ENCODE measurements at places on chromosomes 12 and 14.
A peak's percentile ranks its signal among the peaks of the same experiment; 100 is the strongest.

DNA sequence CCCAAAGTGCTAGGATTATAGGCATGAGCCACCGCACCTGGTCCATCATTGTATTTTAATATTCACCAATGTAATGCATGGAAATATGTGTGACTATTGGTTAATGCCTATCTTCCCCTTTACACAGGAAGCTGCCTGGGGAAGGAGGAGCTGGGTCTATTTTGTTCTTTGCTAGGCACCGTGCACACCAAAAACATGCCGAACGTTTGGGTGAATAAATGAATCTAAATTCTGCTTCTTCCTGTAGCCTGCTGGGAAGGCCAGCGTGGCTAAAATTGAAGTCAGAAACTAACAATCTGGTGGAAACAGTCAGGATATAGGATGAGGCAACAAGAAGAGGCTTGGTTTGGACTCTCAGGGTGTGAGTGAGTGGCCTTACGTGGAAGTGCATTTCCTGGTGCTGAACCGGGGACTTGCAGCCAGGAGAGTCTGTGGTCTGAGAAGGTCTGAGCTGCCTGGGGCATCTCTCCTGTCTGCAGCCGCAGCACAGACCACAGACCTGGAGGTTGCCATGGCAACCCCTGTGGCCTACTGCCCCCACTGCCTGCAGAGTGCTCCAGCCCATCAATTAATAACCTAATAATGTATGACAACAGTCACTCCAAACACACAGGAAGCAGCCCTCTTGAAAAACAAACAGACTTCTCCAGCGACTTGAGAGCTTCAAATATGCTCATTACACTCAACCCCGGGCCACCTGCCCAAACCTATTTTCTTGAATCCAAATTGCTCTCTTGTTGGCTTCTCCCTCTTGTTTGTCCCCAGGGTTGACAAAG, 5.5 kb upstream of the GPR68 start:
- DNase-seq: no peak

DNA sequence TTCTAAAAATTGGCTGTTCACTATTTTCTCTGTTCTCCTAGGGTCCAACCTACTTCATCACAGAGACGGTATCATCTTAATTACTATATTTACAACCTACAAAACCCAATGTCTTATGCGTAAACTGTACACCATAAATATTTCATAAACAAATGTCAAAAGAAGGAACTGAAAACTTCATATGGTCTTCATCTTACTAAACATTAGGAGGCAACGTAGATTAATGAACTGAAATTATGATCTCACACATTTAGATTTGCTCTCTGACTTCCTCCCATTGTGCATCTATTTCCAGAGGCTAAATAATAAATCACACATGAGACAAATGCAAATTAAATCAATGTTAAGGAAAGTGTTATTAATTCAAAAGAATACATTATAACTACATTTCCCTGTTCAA, 1850.6 kb upstream of the SEL1L start:
- no peak for DNase-seq

DNA sequence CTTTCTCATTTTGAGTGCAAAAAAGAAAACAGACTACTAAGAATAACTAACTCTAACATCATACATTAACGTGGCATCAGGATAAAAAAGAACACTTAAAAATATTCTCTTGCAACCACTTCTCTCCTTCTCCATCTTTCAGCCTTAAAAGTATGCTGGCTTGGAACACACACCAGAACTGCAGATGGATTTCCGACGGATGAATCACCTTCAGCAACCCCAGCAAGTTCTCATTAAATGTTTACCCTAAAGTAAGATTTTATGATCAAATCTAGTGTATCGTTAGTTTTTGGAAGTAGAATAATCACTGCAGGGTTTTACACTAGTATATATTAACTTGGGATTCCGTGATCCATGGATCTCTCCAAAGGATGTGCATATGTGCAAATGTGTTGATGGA, 1.2 kb downstream of the NEK9 start:
- DNase-seq: no peak

GRCh38 chr12:55965941-55966407, at the start of gene PMEL:
TSS of gene PMEL (minus strand) at chr12:55966042. CDS start at chr12:55966011, 31 bp downstream.
- DNase-seq: no peak

GRCh38 chr12:91913651-91914050, 232.0 kb downstream of the BTG1 start:
- no peak for DNase-seq

GRCh38 chr14:86815341-86815740, 1177.6 kb downstream of the GALC start:
- DNase-seq: no peak

DNA sequence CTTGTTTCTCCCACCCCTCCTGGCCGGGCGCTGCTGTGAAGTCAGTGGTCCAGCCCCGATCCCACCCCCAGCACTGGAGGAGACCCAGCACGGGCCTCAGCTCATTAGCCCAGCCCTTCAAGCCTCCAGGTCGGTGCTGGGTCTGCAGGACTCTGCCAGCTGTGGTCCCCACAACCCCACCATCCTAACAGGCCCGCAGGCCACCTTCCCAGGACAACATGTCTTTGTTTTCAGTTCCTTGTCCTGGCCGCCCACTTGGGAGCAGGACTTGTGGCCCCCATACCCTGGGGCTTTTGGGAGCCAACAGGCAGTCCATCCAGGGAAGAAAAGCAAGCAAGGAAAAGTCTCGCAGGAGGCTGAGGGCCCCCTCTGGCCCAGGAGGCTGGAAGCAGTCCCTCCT, 60.0 kb downstream of the HRK start:
- no peak for DNase-seq

GRCh38 chr12:15011162-15011561, 38.3 kb downstream of the PDE6H start:
- DNase-seq: no peak

- no peak for DNase-seq
These were observed 23.8 kb upstream of the STRAP start for GRCh38 chr12:15858353-15858752.

DNA sequence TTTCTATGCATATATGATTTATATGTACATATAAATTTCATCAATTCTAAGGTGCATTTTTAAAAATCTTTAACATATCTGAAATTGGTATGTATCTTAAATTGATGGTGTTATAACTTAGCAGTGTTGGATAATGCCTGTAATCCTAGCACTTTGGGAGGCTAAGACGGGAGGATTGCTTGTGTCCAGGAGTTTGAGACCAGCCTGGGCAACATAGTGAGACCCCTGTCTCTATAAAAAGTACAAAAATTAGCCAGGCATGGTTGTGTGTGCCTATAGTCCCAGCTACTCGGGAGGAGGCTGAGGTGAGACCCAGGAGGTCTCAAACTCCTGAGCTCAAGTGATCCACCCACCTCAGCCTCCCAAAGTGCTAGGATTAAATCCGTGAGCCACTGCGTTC, 6.5 kb upstream of the GALNT6 start:
- DNase-seq: no peak

DNA sequence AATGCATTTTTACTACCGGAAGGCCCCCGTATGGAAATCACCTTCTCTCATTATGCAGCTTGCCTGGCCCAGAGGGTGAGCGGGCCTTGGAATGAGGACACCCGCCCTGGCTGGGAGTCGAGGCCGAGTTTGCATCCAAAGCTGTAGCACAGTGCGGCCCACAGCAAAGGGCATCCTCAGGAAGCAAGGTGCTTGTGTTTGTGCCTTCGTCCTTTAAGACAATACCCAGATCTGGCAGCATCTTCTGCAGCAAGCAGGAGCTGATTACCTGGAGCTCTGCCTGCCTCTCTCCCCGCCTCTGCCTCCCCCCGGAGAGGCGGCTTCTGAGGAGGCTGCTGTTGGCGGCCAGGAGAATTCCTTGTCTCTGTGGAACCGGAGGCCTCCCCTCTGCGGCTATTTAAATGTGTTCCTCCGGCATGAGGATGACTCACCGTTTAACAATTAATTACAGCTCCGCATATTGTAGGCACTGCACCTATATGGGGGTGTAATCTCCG, 145.3 kb downstream of the CACNA1C start:
- peak; percentile 55 for DNase-seq

DNA sequence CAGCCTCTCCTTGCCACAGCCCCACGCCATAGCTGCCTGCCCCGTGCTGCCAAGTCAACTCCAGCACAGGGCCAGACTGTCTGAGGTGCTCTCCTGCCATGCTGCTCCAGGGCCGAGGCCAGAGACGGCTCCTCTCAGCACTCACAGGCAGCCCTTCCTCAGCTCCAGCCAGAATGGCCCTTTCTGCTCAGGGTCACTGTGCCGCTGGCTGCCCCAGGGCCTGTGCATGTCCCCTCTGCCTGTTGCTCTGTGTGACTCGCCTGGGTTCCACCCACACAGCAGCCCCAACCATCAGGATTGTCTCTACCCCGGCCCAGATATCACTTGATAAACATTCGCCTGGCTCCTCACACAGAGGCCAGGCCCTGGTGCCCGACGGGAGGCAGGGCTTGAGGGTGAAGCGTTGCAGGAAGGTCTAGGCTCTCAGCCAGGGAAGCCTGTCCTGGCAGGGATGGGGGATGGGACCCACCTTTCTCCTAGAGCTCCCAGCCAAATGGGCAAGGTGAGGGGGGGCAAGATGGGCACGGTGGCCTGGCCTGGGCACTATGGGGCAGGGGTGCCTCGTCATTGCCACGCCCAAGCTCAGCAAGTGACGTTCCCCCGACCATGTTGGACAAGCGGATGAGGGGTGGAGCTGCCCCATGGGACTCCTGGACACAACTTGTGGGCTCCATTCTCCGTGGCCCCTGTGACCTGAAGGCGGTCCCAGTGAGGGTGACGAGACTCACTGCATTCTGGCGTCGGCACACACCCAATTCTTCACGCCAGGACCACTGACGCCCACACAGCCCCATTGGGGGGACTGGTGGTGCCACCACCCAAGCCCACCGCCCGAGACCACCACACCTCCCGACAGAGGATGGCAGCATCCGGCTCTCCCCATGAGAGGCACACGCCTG, 27.4 kb upstream of the BTBD6 start:
- DNase-seq: no peak

DNA sequence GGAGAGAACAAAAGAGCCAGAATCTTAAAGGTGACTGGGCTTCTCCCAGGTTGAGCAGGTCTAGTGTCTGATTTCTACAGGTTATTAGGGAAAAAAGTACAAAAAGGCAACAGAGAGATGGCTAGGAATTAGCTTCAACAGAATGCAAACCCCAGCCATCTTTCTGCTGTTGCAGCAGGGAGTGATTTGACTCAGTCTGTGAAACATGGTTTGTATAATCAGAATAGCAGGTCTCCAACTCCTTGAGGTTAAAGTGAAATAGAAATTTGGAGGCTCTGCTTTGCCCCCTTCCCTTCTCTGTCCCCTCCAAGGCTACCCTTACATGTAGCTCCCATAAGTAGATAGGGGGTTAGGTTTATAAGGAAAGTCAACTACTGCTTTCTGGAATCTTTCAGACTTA, 105.8 kb downstream of the AKAP6 start:
- no peak for DNase-seq

- DNase-seq: no peak
These were observed 9.3 kb downstream of the PEBP1 start for GRCh38 chr12:118145113-118145797.

- DNase-seq: no peak
These were observed 1142.1 kb downstream of the FLRT2 start for GRCh38 chr14:86672080-86672479.

DNA sequence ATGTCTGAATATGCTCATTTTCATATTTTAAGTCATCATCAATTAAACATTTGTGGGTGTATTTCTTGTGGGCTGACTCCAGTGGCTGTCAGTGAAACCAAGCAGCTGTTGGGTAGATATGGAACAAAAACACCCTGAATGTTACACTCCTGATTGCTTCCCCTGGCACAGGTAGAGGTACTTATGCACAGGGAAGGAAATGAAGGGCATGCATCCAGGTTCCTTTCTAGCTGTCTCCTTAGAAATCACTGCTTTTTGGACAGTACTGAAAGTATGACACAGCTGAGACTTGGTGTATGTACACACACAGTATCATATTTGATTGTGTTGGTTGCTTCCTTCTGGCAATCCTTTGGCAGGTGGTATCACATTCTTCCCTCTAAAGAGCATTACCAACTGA, 1006.7 kb downstream of the DIO2 start:
- DNase-seq: no peak

GRCh38 chr14:101313268-101313667, 248.0 kb upstream of the DIO3 start:
- DNase-seq: no peak

- no peak for DNase-seq
These were observed 41.2 kb upstream of the BCL11B start for GRCh38 chr14:99313234-99313633.

DNA sequence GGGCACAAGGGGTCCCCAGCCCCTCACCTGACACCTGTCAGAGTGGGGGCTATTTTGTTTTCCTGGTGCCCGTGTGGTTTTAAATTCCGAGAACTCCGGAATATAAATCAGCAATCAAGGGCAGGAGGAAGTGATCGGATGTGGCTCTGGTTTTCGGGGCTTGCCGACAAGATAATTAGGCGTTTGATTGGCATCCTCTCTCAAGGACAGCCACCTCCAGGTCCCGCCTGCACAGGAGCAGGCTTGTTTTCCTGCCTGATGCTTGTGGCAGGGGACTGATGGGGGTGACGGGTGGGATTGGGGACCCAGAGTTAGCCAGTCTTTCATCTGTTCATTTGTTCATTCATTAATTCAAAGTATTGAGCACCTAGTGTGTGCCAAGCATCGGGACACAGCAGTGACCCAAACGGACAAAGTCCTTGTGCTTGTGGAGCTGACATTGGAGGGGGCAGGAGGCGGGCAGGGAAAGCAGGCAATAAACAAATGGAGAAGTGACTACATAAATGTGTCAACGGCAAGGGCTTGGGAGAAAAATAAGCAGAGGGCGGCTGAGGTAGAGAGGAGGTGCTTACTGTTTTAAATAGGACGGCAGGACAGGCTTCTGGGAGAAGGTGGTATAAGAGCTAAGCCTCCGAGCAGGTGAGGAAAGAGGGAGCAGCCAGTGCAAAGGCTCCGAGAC, 166.5 kb downstream of the PHETA1 start:
- no peak for DNase-seq

DNA sequence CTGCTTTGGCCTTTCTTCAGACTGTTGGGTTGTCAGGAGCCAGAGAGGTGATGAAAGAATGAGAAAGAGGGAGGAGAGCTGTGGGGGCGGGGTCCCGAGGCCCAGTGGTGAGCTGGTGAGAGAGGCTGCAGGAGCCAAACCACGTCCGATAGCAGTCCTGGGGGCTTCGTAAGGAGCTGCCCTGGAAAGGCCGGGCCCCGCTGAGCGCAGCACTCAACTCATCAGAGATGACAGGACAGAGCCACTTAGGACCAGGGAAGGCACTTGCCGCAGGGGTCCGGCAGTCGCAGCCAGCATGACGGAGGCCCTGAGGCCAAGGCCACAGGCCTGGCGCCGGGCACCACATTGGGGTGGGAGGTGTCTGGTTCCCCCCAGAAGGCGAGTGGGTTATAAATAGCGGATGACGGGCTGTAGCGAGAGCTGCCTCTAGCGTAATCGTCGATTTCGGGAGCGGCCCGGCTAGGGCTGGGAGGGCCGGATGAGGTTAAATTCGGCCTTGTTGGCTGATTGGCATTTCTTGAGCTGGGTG, 179.0 kb downstream of the TSPAN9 start:
- DNase-seq: no peak

- peak; percentile 56 for DNase-seq
These were observed 75.4 kb downstream of the CCDC92 start for GRCh38 chr12:123897221-123897620.

All from fibroblast of skin of left biceps (primary cell).